Skin of body (tissue), 3 donors: ENCODE measurements at places on chromosomes 5 and 9. TPM values are rescaled to one million over a fixed set of nuclear protein-coding genes. Genes with fewer than 3 reads are reported as not detected.

DNA sequence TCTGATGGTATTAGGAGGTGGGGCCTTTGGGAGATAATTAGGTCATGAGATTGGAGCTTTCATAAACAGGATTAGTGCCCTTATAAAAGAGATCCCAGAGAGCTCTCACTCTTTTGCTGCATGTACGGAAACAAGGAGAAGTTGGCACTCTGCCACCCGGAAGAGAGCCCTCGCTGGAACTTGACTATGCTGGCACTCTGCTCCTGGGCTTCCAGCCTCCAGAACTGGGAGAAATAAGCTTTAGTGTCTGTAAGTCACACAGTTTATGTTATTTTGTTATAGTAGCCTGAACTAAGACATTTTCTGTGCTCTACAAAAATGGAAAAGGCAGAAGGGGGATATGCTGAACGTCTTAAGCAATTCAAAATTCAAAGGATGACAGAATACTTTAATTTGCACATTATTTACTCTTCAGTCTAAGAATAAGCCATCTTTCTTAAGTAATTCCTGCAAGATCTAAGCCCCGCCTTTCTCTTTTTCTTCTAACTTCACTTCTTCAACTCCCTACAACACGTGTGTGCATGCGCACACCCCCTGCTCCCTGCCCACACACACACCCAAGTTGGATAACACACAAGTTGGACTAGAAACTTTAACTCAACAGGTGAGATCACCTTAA, 17.3 kb downstream of the NFIB start:
- DNase-seq: no peak

GRCh38 chr5:95317085-95317484, 32.2 kb upstream of the MCTP1 start:
- no peak for DNase-seq

The ARL10 gene
- 12.3 TPM for total RNA-seq

The C5orf52 gene
- not detected for total RNA-seq
